ENCODE measurements at places on chromosomes 12 and 14. TPM values are rescaled to one million over a fixed set of nuclear protein-coding genes. Genes with fewer than 3 reads are reported as not detected.

- H3K36me3 ChIP-seq, result peaks cover 29% of the 10 kb centered on the region
- no peaks in the 10 kb centered on the region for H3K27me3 ChIP-seq
- DNase-seq, result no peak
- H3K4me3 ChIP-seq, result no peak overlapping the region
- H3K4me1 ChIP-seq, result peaks cover 5% of the 10 kb centered on the region
Observed at GRCh38 chr12:121513464-121514183, 67.2 kb downstream of the KDM2B start.

DNA sequence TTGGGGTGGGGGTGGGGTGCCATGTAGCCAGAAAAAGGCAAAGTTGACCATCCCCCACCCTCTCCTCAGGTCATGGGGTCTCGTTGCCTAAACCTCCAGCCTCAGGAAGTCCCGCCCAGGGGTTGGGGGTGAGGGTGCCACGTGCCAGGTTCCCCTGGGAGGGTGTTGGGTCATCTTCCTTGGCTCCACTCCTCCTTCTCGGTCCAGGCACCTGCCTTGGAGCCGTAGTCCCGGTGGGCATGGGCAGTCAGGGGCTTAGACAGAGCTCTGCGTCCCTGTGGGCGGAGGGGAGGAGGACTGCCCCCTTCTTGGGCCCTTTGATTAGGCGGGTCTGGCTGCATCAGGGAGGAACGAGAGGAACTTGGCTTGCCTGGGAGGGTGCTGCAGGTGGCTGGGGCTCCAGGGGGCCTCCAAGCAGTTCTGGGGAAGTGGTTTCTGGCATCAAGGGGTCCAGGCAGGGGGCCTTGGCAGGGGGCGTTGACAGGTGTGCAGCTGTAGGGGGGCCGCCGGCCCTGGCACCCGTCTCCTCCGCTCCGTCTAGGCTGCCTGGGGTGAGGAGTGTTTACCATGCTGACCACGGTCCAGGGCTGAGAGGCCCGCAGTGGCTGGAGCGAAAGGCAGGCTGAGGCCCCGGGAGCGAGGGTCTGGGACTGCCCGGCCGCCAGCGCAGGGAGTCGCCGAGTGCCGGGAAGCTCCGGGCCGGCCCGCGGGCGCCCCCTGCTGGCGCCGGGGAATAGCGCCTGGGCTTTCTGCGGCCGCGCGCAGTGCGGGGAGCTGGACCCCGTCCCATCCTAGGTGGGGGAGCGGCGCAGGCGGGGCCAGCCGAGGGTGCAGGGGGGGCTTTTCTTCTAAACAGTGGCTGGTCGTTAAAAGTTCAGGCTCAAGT is 7.9 kb downstream of the SETD1B start:
- peaks cover 22% of the 10 kb centered on the region for H3K36me3 ChIP-seq
- peak overlapping the region; percentile 78 for H3K4me3 ChIP-seq
- peaks cover 28% of the 10 kb centered on the region for H3K4me1 ChIP-seq
- H3K27me3 ChIP-seq, result no peaks in the 10 kb centered on the region
- H3K27ac ChIP-seq, result peak overlapping the region; percentile 87

GRCh38 chr12:753611-754472 is 1.5 kb downstream of the WNK1 start:
- peak; percentile 20 for DNase-seq
- H3K27me3 ChIP-seq, result no peaks in the 10 kb centered on the region
- H3K36me3 ChIP-seq, result peaks cover 2% of the 10 kb centered on the region
- H3K27ac ChIP-seq, result peak overlapping the region; percentile 94
- peaks cover 41% of the 10 kb centered on the region for H3K4me1 ChIP-seq
- H3K4me3 ChIP-seq, result peak overlapping the region; percentile 95

DNA sequence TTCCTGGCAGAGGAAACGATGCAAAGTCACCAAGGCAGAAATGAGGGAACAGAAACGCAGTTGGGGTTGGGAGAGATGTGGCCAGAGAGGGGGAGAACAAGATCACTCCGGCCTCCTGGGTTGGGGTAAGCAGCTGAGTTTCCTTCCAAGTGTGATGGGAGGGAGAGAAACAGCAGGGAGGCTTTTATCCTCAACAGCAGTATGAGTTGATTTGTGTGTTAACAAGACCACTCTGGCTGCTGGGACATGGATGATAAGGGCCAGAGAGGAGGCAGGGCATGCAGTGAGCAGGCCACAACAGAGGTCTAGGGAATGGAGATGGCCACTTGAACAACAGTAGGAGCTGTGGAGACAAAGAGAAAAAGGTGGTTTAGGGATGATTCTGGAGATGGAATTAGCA is 66.8 kb downstream of the GLRX5 start:
- peaks cover 39% of the 10 kb centered on the region for H3K27me3 ChIP-seq
- no peak for DNase-seq
- peaks cover 6% of the 10 kb centered on the region for H3K4me1 ChIP-seq
- no peak overlapping the region for H3K27ac ChIP-seq
- H3K4me3 ChIP-seq, result no peak overlapping the region

GRCh38 chr12:94592080-94592479 is 58.3 kb downstream of the TMCC3 start:
- H3K4me3 ChIP-seq, result no peak overlapping the region
- no peak overlapping the region for H3K27ac ChIP-seq
- H3K4me1 ChIP-seq, result peaks cover 43% of the 10 kb centered on the region
- DNase-seq, result no peak

GRCh38 chr12:131915000-131915689 is 13.9 kb upstream of the PUS1 start:
- no peak for DNase-seq
- H3K4me3 ChIP-seq, result no peak overlapping the region
- peaks cover 3% of the 10 kb centered on the region for H3K36me3 ChIP-seq
- H3K4me1 ChIP-seq, result no peaks in the 10 kb centered on the region
- H3K27ac ChIP-seq, result no peak overlapping the region
- no peaks in the 10 kb centered on the region for H3K27me3 ChIP-seq

DNA sequence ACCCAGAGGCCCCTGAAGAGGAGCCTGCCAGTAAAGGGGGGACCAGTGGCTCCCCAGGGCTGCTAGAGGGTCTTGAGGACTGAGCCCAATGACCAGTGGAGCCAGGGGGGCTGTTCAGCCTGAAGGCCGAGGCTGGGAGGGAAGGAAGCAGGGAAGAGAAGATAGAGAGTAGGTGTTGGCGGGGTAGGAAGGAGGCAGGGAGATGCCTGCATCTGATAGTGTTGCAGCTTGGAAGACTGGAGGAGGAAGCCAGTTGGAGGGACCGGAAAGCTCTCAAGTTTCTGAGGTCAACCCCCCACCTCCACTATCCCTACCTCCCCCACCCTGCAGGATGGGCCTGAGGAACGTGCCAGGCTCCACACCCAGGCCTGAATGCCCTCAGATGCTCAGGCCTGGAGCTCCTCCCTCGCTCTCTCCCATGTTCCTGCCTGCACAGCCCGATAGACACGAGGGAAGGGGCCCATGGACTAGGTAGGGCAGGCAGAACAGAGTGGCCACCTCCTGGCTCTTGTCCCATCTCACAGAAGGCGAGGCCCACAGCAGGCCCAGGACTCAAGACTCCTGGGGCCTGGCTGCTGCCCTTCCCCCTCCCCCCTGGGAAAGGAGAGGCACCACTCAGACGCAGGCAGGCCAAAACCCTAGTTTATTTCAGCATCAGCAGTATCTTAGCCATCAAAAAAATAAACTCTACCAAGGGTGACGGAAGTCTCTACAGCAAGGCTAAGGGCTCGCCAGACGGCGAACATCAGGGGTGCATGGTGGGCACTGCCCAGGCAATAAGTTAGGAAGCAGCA is 3.4 kb downstream of the CKB start:
- peaks cover 25% of the 10 kb centered on the region for H3K27me3 ChIP-seq
- no peaks in the 10 kb centered on the region for H3K36me3 ChIP-seq
- no peak for DNase-seq
- H3K4me3 ChIP-seq, result peak overlapping the region; percentile 52

- H3K4me1 ChIP-seq, result no peaks in the 10 kb centered on the region
- H3K27ac ChIP-seq, result no peak overlapping the region
- DNase-seq, result no peak
- H3K4me3 ChIP-seq, result no peak overlapping the region
Observed at GRCh38 chr12:3040663-3041544, 36.3 kb upstream of the TSPAN9 start.

DNA sequence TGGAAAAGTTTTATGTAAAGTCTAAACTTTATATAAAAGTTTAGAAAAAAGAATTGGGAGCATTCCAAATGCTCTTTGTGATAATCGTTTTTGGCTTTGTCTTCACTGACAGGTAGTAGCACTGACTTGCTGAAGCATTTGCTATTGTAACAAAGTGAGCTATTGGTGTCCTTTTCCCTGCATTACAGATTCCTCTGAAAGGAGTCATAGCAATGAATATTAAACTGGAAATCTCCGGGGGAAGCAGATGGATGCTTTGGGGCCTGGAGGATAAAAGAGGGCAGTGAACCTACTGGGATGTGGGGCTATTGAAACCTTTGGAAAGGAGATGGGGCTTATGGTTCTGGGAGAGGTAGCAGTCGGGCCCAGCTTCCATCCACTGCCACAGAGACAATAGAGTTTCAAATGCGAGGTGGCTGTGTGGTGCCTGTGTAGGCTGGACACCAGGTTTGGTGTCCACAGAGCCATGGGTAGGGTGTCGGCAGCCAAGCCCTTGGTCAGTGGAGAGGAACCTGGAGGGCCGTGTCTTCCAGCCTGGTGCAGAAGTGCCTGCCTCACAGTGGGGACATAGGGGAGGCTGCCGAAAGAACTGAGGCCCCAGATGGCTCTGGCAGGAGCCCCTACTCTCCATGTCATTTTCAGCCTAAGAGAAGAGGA is 10.1 kb downstream of the GSG1 start:
- H3K4me3 ChIP-seq, result no peak overlapping the region
- H3K27ac ChIP-seq, result peak overlapping the region; percentile 67
- peaks cover 14% of the 10 kb centered on the region for H3K27me3 ChIP-seq
- peaks cover 57% of the 10 kb centered on the region for H3K4me1 ChIP-seq
- DNase-seq, result no peak

- no peak overlapping the region for H3K27ac ChIP-seq
- peak; percentile 50 for DNase-seq
- H3K4me1 ChIP-seq, result no peaks in the 10 kb centered on the region
Observed at GRCh38 chr14:75088566-75089373, 19.3 kb downstream of the ZC2HC1C start.

DNA sequence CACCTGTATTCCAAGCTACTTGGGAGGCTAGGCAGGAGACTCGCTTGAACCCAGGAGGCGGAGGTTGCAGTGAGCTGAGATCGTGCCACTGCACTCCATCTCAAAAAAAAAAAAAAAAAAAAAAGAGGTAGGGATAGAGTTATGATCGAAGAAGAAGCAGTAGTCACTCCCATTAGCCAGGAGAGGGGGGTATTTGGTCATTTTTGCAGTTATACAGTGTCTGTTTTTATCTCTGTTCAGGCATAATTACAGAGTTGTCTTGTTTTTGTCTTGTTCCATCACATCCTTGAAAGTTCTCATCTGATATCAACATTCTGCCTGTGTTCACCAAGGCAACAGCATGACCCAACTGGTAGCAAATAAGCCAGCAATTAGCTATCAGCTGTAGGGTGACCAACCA is 98.5 kb upstream of the TMPO start:
- peak overlapping the region; percentile 72 for H3K27ac ChIP-seq
- H3K4me1 ChIP-seq, result peaks cover 43% of the 10 kb centered on the region

DNA sequence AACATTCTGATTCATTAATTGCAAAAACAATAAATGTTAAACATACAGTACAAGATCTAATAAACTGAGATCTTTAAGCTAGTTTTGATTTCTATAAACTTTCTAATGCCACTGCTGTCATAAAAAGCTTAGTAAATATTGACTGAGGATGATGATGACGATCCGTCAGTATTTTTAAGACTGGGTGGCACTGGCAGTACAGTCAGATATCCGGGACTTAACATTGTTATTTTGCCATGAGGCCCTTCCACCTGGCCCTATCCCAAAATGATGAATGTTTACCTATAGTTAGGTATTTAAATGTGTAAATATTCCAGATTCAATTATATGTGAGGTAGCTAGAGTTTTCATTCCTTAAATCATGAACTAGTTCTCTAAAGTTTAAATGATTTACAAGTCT is 158.5 kb downstream of the FOXA1 start:
- H3K36me3 ChIP-seq, result peaks cover 25% of the 10 kb centered on the region
- no peak overlapping the region for H3K27ac ChIP-seq
- peaks cover 20% of the 10 kb centered on the region for H3K4me1 ChIP-seq
- DNase-seq, result no peak

GRCh38 chr12:50825372-50825838 is 17.3 kb upstream of the TMPRSS12 start:
- no peak overlapping the region for H3K4me3 ChIP-seq
- DNase-seq, result no peak
- peaks cover 17% of the 10 kb centered on the region for H3K4me1 ChIP-seq
- no peaks in the 10 kb centered on the region for H3K27me3 ChIP-seq
- H3K36me3 ChIP-seq, result no peaks in the 10 kb centered on the region

GRCh38 chr12:14216405-14217294 is 148.8 kb upstream of the ATF7IP start:
- no peak for DNase-seq
- H3K36me3 ChIP-seq, result peaks cover 7% of the 10 kb centered on the region
- no peaks in the 10 kb centered on the region for H3K27me3 ChIP-seq

- no peak overlapping the region for H3K27ac ChIP-seq
- no peaks in the 10 kb centered on the region for H3K4me1 ChIP-seq
- H3K4me3 ChIP-seq, result no peak overlapping the region
- H3K36me3 ChIP-seq, result no peaks in the 10 kb centered on the region
- no peak for DNase-seq
Observed at GRCh38 chr12:112524676-112525425, 106.1 kb downstream of the PTPN11 start.

DNA sequence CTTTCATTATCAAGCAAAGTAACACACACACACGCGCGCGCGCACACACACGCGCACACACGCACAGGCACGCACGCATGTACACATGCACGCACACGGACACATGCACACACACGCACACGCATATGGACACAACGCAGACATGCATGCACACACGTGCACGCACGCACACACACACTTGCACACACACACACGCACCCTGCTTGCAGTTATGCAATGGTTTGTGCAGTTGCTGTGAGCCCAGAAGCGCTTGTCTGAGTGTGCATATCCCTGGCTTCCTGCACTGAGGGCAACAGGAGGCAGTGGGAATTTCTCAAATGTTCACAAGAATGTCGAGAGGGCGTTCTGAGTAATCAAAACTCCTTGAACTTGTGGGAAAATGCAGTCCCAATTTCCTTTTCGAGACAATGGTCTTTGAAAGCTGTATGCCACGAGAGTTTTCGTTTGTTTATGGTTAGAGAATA is 41.6 kb downstream of the NFKBIA start:
- H3K36me3 ChIP-seq, result no peaks in the 10 kb centered on the region
- H3K4me3 ChIP-seq, result no peak overlapping the region
- no peaks in the 10 kb centered on the region for H3K27me3 ChIP-seq
- H3K27ac ChIP-seq, result no peak overlapping the region
- no peak for DNase-seq
- H3K4me1 ChIP-seq, result peaks cover 17% of the 10 kb centered on the region

- H3K4me1 ChIP-seq, result no peaks in the 10 kb centered on the region
- no peak for DNase-seq
- no peak overlapping the region for H3K27ac ChIP-seq
Observed at GRCh38 chr12:67624355-67624754, 24.2 kb upstream of the DYRK2 start.

Gene CELA1
- total RNA-seq, result not detected

Gene SETD1B
- total RNA-seq, result 26.8 TPM

Gene PIGH
- total RNA-seq, result 11.9 TPM

Gene OR4E2
- total RNA-seq, result not detected

Gene SYCP3
- total RNA-seq, result 0.16 TPM
